ENCODE measurements at places on chromosomes 2 and 18. TPM values are rescaled to one million over a fixed set of nuclear protein-coding genes. Genes with fewer than 3 reads are reported as not detected.

ADRA2B gene
- not detected for total RNA-seq

STARD7 gene
- total RNA-seq = 113 TPM

COX7A2L gene
- total RNA-seq = 102 TPM

PIGN gene
- 29.7 TPM for total RNA-seq

SLC4A5 gene
- total RNA-seq = 2.5 TPM

DCDC2C gene
- total RNA-seq = not detected

GNAL gene
- 0.33 TPM for total RNA-seq

DNA sequence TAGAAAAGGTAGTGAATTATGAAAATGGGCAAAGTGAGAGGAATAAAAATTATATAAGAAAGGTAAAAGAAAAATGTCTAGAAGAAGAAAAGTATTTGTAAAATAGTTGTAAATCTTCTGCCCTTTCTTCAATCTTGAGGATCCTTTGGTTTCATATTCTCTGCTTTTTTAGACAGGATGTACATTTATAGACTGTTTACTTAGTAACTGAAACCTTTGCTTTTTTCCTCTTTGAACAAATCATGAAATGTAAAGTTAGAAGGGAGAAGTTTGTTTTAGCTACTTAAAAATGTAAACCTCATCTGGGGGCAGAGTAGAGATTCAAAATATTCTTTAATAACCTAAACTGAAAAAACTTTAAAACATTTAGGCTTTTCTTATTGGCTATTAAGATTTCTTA lies 150.4 kb upstream of the ITGA4 start:
- no peak for DNase-seq

DNA sequence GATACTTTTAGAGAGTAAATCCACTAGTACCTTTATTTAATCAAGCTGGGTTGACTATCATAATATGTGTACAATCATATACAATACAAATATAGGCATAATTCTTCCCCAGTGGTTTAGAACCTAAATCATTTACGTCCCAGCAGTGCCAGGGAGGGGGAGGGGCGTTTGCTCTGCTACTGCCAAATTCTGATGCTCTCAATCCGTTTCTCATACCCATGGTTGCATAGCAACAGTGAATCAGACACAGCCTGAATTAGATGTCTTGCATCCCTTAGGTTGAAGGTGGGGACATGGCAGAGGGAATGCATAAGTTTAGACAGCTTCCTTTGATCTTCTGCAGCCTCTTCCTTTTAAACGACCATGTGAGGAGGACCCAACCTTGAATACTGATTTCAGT lies 135.4 kb downstream of the ABCA12 start:
- DNase-seq = no peak

DNA sequence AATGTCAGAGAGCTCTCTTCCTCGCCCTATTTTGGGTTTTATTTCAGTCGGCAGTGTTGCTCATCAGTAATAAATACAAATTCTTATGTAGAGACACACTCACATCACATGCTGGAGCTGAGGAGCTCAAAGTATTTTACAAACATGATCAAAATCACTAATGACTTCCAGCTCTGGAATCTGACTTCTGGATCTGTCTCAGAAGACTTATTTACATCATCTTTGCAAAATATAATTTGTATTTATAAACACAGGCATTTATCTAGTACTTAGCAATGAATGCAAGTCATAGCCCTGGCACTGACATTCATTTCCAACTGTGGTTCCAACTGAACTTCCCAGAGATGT lies 327.1 kb downstream of the NCKAP5 start:
- no peak for DNase-seq

DNA sequence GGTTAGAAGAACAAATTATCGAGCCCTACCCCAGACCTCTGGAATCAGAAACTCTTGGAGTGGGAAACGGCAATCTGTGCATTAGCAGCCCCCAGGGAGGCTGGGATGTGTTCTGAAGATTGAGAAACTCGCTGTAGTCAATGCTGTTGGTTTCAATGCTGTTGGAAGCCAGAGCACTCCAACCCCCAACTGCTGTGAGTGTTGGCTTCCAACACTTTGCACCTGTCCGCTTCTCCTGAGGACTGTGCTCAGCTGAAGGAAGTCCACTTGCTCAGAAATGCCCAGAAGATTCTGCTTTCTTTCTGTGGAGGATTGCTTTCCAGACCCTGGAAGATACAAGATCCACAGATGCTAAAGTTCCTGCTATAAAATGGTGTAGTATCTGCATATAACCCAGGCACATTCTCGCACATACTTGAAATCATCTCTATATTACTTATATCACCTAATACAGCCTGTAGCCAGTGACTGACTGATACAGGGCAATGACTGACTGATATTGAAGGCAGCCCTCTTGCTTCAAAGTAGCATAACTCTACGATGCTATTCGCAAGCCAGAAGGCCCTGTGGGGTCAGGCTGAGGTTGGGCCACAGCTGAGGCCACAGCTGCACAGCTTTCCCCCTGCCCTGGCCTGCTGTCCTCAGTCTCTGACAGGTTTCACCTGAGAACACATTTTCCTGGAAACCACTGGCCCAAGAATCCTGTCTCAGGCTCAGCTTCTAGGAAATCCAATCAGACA lies 757.7 kb upstream of the ID2 start:
- DNase-seq = no peak

GRCh38 chr2:205405194-205405593 lies 277.1 kb upstream of the NRP2 start:
- DNase-seq = no peak

DNA sequence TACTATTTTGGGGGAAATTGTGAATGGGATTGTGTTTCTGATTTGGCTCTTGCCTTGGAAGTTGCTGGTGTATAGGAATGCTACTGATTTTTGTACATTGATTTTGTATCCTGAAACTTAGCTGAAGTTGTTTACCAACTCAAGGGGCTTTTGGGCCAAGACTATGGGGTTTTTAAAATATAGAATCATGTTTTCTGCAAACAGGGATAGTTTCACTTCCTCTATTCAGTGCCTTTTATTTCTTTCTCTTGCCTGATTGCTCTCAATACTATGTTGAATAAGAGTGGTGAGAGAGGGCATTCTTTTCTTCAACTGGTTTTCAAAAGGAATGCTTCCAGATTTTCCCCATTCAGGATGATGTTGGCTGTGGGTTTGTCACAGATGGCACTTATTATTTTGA lies 1383.8 kb upstream of the ACVR2A start:
- no peak for DNase-seq

- no peak for DNase-seq
These were observed 105.1 kb downstream of the SLC8A1 start for GRCh38 chr2:40346535-40347354.

- no peak for DNase-seq
These were observed 51.1 kb downstream of the TGOLN2 start for GRCh38 chr2:85276571-85277118.

DNA sequence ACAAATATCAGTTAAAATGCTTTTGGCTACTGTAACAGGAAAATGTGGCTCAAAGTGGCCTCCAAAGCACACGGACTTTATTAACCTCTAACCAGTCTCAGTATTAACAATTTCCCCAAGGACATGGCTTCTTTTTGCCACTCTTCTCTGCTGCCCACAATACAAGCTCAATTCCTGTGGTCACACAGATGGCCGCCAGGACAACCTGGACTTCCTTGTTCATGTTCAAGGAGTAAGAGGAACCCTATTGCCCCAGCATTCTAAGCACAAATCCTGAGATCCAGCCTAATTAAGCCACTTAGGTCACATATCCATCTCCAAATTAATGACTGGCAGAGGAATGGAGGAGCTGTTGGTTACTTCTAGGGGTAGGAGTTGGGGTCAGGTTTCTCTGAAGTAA lies 38.2 kb downstream of the AOX1 start:
- DNase-seq = no peak

- no peak for DNase-seq
These were observed 88.4 kb upstream of the MGAT4A start for GRCh38 chr2:98819231-98819766.

DNA sequence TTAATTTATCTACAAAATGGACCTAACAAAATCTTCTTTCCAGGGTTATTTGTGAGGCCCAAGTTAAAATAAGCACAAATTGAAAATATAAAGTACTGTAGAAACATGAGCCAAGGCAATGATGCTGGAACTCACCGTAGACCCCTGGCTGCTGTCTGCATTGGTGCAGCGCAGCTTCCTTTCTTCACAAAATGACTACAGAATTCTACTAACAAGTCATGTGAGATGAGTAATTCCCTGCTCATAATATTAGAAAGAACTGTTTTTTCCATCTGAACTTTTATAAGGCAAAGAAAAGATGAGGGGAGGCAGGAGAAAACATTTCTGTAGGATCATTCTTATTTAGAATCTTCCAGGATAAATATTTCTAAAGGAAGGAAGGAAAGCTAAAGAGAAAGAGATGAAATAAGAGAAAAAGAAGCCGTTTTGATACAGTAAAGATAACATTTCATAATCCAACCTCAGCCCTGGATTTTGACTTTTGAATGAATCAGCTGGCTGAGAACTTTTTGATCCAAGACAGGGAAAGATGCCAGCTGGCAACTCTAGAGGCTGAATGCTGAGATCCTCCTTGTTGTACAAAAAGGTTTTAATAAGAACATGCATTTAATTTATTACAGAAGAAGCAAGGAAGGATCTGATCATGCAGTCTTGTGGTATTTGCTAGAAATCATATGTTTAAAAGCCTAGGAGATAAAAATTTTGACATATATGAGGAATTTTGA lies 183.9 kb upstream of the KLHL14 start:
- DNase-seq = no peak

GRCh38 chr18:55587418-55588110 lies 428 bp downstream of the TCF4 start:
- no peak for DNase-seq

GRCh38 chr2:184938221-184938985 lies 340.1 kb downstream of the ZNF804A start:
- no peak for DNase-seq

All from activated CD4-positive, alpha-beta memory T cell treated with anti-CD3 and anti-CD28 coated beads, Interleukin-2, amount 10 ng/mL, durations not matched to agents 7 days and 5 days (primary cell).